GM23338 (cell line): ENCODE measurements at places on chromosomes 7 and 10.
A peak's percentile ranks its signal among the peaks of the same experiment; 100 is the strongest.

DNA sequence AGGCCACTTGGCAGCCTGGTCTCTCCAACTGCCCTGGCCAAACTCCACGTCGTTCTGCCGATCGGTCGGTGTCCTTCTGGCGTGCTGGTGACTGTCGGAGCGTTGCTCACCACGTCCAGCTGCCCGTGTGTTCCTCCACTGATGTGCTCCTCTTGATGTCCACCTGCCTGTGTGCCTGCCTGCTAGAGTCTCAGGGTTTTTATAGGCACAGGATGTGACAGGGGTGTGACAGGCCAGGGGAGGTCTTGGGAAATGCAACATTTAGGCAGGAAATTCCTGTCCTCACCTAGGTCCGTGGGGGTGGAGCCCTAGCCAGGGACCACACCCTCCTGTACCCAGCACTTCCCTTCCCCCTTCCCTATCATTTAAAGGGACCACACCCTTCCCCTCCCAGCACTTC is 25.2 kb upstream of the CFAP46 start:
- DNase-seq, result no peak

DNA sequence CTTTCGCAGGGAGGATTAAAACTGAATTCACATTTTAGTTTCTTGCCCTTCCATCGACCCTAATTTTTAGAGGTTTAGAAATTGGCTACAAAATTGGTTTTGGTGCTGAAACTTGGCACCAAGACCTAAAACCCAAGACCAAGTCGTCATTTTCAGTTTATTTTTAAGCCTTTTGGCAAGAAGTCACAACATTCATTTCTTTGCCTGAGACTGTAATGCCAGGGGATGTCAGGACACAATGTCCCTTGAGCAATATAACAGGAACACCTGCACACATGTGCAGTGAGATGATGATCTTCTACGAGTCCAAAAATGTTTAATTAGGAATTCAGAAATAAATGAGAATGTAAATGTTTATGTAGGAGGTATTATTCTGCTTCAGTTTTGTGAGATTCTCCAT is 335.4 kb upstream of the ANKRD30A start:
- DNase-seq, result no peak

DNA sequence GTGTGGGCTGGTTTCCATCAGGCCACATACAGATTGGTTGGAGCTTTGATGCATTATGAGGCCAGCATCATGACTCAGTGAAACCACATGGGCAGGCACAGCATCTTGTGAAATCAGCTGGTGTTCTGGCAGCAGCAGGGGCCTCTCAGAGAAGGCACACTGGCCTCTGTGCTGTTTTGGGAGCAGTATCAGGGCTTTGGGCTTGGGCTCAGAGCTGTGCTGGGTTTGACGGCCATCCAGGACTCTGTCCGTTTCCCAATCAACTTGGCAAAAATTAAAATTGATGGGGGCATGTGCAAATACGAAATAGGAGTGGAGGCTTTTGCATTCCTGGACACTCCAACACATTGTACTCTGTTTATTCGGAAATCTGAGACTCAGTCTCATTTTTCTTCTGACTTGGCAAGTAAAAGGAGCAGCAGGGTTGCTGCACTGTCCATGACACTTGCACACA is 190.9 kb downstream of the BMPER start:
- no peak for DNase-seq

GRCh38 chr10:35598379-35598778 is 6.8 kb upstream of the GJD4 start:
- DNase-seq, result peak; percentile 44

DNA sequence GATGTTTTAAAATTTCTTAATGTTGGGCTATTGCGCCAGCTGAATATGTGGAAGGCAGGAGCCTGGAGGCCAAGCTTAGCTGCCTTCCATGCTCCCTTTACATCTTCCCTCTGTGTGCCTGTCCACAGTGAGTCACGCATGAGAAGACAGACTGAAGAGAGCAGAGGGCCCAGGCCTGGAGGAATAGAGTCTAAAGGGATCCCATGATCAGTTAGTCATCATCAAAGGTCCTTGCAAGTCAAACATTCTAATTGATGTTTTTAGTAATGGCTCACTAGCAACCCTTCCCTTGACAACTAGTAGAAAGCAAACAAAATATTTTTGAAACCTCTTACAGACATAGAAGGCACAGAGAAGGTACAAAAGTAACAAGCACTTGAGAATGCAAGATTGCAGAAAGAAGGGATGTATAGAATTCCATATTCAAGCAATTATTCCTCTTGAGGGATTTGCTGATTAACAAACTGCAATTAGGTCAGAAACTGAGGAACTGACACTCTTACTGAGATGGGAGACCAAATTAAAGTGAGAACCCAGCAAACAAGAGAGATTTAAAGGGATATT is 30.7 kb upstream of the APBB1IP start:
- no peak for DNase-seq

- no peak for DNase-seq
Measured at GRCh38 chr7:111531993-111532392, 30.3 kb downstream of the IMMP2L start.

- no peak for DNase-seq
Measured at GRCh38 chr10:119275085-119275484, 67.7 kb downstream of the GRK5 start.

GRCh38 chr7:13110107-13110506 is 422.7 kb downstream of the ARL4A start:
- DNase-seq, result no peak

DNA sequence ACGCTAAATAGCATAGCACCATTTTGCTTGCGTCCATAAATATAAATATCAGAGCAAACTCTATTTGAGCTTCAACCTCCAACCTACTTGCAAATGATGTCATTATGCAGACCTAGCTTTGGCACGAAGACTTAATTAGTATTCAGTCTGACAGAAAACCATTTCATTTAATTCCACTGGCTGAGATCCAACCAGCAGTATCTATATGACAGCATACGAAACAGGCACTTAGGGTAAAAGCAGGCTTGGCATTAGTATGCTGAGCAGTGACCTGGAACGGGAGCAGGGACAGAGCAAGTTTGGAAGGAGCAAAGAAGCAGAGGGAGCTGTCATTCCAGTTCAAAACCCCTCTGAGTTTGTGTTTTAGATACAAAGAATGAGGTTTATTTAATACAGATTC is 312.5 kb upstream of the CHRM2 start:
- no peak for DNase-seq

DNA sequence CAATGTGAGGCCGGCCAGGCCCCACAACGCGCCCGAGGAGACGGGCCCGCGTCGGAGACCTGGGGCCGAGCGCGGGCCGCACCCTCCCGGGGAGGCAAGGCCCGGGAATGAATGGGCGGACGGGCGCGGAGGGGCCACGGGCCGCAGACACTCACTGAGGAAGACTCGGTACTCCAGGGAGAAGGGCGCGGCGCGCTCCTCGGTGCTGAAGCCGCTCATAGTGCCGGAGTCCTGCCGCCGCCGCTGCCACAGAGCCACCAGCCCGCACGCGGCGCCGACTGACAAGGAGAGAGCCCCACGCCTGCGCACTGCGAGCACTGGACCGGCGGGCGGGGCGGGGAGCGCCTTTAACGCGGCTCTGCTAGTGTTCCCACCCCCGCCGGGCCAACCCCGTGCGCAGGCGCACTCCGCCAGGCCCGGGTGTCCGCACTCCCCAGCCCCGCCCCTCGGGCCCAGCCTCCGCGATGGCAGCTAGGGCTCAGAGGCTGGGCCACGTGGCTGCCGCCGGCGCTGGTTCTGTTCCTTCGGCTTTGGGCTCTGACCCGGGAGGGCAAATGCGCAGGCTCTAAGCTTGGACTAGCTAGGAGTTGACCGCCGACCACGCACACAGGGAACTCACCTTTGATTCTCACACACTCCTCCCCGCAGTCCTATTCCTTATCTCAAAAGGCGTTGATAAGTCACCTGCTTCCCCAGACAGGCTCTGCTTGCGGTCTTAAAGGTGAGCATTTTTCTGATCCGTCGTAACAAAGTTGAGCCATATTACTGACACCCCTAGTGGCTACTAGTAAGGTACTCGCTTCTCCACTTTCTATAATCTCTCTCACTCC is at the start of gene PPA1:
PPA1 (minus strand) TSS at position 321 of the 830 bp plus-strand sequence; CDS start at position 219, 102 bp downstream.
- DNase-seq, result peak; percentile 97

DNA sequence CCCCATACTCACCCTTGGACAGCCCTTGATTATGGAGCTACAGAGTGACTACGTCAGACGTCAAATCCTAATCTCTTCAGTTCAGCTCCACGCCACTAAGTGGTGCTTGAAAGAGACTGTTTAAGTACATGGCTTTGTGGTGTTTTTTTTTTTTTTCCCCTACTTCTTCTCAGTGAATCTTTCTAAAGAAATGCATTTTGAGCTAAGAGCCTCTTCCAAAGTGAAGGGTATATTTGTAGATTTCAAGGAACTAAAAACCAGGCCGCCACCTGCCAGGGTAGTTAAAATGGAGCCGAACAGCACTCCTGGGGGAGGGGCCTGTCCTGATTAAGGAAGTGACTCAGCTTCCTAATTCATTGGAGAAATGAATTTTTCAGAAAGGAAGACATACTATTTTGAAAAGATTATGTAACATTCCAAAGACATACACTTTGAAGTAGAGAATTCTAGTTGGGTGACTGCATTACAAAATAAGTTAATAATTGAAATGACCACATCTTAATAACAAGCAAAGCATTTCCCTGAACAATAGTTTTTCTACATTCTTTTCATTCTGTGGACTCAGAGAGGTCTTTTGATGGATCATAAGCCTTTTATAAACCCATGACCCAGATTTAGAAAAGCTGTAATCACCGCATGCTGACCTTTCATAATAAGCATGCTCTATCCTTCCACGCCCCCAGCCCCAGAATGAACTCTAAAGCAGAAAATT is 20.6 kb upstream of the VPS41 start:
- DNase-seq, result no peak

GRCh38 chr7:156650042-156650441 is 9.5 kb downstream of the RNF32 start:
- peak; percentile 80 for DNase-seq

GRCh38 chr7:32564542-32564941 is 69.3 kb downstream of the AVL9 start:
- DNase-seq, result peak; percentile 48

DNA sequence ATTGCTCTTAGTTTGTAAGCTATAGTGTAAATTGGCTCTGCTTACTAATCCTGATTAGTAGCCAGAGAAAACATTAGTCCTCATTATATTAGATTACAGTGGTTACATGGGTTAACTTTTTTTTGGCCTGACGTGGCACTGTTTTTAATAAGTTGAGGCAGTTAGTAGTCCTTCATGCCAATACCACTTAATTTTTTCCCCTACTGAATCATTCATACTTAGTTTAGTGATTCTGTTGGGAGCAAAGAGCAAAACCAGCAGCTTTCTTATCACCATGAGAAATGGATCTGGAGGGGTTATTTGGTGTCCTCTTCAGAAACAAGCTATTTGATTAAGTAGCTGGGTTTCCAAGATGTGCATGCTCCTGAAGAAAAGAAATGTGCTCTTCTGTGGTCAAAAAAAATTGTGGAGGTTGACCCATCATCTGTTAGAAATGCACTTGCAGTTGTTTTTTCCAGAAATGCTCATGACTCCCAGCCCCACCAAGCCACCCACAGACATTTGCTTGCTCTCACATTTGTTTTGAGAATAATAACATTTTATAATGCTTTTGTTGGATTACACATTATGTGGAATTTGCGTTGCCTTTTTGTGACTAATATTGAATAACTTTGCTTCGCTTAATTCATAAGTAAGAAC is 258.5 kb downstream of the HDAC9 start:
- no peak for DNase-seq

DNA sequence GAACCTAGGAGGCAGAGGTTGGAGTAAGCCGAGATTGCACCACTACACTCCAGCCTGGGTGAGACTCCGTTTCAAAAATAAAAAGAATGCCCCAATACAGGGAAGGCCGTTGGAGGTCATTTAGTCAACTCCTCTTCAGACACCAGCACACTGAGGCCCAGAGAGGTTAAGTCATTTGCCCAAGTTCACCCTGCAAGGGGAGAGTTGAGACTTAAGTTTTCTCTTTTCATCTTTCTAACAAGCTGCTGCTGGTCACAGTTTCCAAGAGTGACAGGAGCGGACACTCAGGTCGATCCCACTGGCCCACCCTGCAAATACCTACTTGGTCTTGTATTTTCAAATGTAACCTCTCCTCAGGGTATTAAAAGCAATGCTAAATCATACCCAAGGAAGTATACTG is 30.4 kb upstream of the VCL start:
- peak; percentile 21 for DNase-seq

GRCh38 chr7:68733219-68734153 is 864.8 kb upstream of the AUTS2 start:
- DNase-seq, result no peak

DNA sequence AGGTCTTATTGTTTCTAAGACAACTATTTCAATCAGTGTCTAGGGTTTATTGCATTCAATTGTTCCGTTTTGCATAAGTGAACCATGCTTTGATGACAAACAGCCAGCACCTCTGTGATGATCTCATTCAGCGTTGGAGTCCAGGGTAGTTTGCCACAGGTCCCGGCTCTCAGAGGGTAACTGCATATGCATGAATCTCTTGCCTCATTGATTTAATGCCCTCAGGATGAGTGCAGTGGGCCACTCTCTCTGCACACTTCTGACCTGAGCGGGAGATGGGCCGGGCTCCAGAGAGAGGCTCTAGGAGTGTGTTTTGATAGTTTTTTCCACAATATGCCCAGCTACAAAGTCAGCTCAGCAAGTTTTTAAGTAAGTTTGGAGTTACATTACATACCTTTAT is 83.9 kb downstream of the HECW1 start:
- DNase-seq, result no peak

GRCh38 chr7:112414855-112415490 is 35.3 kb upstream of the IFRD1 start:
- peak; percentile 70 for DNase-seq

DNA sequence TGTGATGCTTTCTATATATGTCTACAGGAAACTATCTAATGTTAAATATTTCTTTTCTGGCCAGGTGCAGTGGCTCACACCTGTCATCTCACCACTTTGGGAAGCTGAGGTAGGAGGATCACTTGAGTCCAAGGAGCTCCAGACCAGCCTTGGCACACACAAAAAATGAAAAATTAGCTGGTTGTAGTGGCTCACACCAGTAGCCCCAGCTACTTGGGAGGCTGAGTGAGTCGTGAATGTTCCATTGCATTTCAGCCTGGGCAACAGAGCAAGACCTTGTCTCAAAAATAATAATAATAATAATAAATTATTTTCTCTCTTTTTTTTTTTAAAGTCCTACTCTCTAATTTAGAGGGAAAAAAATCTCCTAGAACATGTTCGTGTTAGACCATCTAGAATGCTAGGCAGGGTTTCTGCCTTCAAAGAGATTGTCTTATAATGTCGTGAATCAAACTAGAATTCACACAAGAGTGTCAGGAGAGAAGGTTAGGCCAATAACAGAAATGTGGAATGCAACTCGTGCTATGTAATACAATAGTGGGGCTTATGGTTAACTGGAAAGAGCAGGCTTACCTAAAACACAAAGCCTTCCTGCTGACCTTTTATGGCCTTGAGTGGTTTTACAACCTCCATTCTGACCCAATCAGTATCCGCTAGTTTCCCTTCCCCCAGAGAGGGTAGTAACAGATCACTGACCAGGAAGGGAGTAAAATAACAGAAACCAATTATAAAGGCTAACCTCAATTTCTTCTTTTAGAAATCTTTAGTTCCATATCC is 46.3 kb downstream of the MYOF start:
- peak; percentile 79 for DNase-seq

- peak; percentile 85 for DNase-seq
Measured at GRCh38 chr7:102279537-102280400, 6.9 kb upstream of the SH2B2 start.

GRCh38 chr7:25770235-25770634 is 381.8 kb upstream of the NFE2L3 start:
- no peak for DNase-seq
